Pulmonary artery endothelial cell (primary cell): ENCODE measurements at places on chromosomes 6 and 20. TPM values are rescaled to one million over a fixed set of nuclear protein-coding genes. Genes with fewer than 3 reads are reported as not detected.

DNA sequence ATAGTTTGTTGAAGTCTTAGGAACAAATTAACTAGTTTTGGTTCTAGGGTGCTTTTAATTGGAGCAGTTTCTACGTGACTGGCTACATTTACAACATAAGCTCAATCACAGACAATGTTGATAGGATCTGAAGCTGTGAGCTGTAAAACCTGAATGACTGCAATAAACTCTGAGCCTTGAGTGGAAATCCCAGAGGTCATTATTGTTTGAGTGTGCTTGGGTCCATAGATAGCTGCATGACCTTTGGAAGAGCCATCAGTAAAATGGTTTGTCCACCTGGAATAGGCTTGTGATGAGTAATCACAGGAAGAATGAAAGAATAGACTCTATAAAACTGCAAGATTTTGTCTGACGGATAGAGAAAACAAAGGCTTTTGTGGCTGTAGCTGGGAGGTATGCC, 26.7 kb downstream of the HLA-DRB1 start:
- DNase-seq: no peak

- DNase-seq: no peak
These were observed 57.2 kb downstream of the CEP43 start for GRCh38 chr6:167056370-167056769.

The CD40 gene
- total RNA-seq: 9.1 and 12.7 TPM in 2 replicates

- no peak for DNase-seq
These were observed 22.5 kb upstream of the TAGAP start for GRCh38 chr6:159067334-159067733.

GRCh38 chr20:38219006-38219950, 41.3 kb downstream of the KIAA1755 start:
- DNase-seq: no peak

DNA sequence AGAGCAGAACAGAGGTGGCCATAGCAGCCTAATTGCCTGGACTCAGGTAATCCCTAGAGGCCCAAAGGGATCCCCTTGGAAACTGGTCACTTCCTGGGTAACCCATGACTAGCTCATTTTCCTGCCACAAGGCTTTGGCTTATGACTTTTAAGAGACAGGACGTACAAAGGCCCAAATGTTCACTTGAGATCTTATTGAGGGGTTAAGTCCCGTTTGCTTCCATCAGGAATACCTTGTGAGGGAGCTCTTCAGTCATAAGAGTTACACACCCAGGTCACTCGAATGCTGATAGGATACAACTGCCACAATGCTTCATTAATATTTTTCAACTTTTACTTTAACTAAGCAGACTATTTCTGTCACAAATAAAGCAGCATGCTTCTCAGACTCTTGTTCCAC, 51.7 kb downstream of the TMEM170B start:
- DNase-seq: no peak

DNA sequence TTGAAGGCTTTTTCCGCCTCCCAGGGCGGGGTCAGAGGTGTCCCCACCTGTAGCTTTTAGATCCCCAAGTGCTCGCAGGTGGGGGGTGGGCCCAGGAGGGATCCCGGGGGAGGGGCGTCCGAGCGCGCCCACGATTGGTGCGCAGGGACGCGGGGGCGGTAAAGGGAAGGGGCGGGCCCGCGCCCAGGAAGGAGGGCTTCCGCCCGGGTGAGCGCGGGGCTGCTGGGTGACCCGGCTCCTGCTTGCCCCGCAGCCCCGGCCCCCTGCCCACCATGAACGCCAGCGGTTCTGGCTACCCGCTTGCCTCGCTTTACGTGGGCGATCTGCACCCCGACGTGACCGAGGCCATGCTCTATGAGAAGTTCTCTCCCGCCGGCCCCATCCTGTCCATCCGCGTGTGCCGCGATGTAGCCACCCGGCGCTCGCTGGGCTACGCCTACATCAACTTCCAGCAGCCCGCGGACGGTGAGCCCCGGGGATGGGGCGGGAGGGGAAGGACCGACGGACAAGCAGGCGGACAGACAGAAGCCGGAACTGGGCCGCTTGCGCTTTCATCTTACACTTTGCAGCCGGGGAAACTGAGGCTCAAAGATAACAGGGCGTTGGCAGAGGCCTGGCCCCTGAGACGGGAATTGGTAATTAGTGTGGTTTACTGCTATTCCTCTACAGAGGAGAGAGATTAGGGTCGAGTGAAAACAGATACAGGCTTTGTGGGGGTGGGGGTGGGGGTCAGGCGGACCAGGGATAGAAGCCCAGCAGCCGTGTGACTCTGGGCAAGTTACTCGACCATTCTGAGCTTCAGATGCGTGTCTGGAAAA, at the start of gene PABPC1L:
TSS of gene PABPC1L (plus strand) at position 189 of the 818 bp plus-strand sequence. CDS start at position 273, 84 bp downstream.
- DNase-seq: no peak

DNA sequence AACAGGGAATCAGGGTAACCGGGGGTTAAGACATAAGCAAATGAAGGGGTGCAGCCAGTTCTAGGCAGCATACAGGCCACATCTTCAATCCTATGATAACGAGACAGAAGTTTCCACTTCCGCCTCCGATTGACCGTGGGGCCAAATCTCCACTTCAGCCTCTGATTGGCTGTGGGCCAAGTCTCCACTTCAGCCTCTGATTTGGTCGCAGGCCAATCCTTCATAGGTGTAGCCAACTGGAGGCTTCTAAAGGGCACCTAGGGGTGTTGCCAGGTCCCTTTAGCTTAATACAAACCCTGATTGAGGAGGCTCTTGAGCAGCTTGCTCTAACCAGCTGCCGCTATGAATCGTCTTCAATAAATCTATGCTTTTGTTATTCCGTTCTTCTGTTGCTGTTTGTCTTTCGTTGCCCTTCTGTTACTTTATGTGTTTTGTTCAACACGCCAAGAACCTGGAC, 2.1 kb upstream of the ERGIC3 start:
- DNase-seq: no peak

DNA sequence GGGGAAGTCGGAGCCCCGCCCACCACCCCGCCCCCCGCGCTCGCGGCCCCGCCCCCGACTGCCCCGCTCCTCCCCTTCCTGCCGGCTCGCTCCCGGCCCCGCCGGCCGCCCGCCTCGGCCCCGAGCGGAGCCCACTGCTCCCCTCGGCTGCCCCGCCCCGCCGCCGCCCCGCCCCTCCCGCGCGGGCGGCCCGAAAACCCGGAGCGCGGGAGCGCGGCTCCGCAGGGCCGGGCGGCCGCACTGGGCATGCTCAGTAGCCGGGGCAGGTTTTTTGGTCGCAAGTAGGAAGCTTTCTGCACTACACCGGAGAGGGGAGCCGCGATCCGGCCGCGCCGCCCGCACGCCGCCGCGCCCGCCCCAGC, at the start of gene CDYL:
TSS of gene CDYL (plus strand) at position 274 of the 362 bp plus-strand sequence. CDS start 380 bp downstream, outside the sequence.
- DNase-seq: peak; percentile 64

GRCh38 chr20:8339349-8339748, 207.3 kb downstream of the PLCB1 start:
- no peak for DNase-seq

GRCh38 chr6:116136933-116137340, 11.0 kb upstream of the COL10A1 start:
- DNase-seq: no peak

The LTV1 gene
- total RNA-seq: 27.2 and 30.8 TPM in 2 replicates

GRCh38 chr6:40380271-40380670, 206.9 kb downstream of the LRFN2 start:
- DNase-seq: no peak

The PSORS1C1 gene
- 2.2 and 2.4 TPM in 2 replicates for total RNA-seq
